ENCODE measurements at places on chromosomes 5 and 9. TPM values are rescaled to one million over a fixed set of nuclear protein-coding genes. Genes with fewer than 3 reads are reported as not detected.

DNA sequence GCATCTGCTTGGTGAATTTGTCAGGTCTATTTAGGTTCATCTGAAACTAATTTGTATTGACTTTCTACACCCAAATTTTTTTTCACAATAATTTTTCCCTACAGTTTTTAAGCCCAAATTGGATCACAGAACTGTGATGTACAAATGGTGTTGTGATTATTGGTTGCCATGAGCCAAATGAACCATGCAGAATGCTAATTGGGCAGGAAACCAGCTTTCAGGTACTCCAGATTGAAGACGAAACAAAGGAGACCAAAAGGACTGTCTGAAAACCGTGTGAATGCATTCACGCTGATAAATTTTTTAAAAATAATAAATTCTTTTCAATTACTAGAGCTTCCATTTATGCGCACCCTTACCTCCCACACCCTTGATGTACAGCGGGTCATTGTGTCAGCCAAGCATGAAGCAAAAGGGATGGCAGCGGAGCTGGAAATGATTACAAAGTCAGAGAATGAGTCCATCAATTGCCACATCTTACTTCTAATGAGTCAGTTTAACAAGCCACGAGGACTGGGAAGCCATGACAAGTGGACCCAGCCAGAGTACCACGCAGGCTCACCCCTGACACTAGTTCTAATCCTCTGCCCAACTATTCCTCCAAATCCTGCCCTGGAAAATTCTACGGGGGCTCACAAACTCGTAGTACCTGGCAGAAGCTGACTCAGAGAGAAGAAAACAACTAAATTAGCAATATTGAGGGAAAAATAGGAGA lies 66.5 kb downstream of the SEMA6A start:
- H3K36me3 ChIP-seq: no peaks in the 10 kb centered on the region
- no peak overlapping the region for H3K4me3 ChIP-seq
- peaks cover 4% of the 10 kb centered on the region for H3K4me1 ChIP-seq
- DNase-seq: no peak
- no peak overlapping the region for H3K27ac ChIP-seq

- no peak overlapping the region for H3K4me3 ChIP-seq
- H3K4me1 ChIP-seq: no peaks in the 10 kb centered on the region
- no peaks in the 10 kb centered on the region for H3K27me3 ChIP-seq
- no peak for DNase-seq
- no peaks in the 10 kb centered on the region for H3K36me3 ChIP-seq
Measured at GRCh38 chr9:105911104-105911911, 217.0 kb downstream of the TMEM38B start.

The DNAJC25 gene
- 3.5 TPM for total RNA-seq

- no peak for DNase-seq
- H3K4me3 ChIP-seq: no peak overlapping the region
- H3K36me3 ChIP-seq: no peaks in the 10 kb centered on the region
- H3K27me3 ChIP-seq: no peaks in the 10 kb centered on the region
- H3K4me1 ChIP-seq: no peaks in the 10 kb centered on the region
Measured at GRCh38 chr9:37229455-37229854, 109.1 kb downstream of the ZCCHC7 start.

DNA sequence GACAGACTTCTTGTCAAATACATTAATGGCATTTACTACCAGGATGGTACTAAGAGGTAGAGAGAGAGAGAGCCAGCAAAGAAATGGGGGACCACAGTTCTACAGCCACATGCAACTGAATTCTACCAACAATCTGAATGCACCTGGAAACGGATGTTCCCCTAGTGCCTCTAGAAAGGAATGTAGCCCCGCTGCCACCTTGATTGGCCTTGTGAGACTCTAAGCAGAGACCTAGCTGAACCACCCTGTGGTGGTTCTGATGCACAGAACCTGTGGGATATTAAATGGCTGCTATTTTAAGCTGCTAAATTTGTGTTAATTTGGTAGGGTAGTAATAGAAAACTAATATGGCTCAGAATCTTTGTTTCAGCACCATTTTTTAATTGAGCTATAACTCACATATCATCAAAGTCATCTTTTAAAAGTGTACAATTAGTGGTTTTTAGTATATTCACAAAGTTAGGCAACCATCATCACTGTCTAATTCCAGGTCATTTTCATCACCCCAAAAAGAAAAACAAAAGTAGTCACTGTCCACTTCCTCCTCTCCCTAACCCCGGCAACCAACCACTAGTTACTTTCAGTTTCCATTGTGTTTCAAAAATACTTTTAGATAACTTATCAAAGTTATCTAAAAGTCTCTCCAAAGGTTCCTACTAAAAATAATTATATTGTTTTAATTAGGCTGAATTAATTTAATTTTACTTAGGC lies 51.7 kb downstream of the CPLANE1 start:
- peaks cover 17% of the 10 kb centered on the region for H3K36me3 ChIP-seq
- no peaks in the 10 kb centered on the region for H3K4me1 ChIP-seq
- H3K4me3 ChIP-seq: no peak overlapping the region
- DNase-seq: no peak

DNA sequence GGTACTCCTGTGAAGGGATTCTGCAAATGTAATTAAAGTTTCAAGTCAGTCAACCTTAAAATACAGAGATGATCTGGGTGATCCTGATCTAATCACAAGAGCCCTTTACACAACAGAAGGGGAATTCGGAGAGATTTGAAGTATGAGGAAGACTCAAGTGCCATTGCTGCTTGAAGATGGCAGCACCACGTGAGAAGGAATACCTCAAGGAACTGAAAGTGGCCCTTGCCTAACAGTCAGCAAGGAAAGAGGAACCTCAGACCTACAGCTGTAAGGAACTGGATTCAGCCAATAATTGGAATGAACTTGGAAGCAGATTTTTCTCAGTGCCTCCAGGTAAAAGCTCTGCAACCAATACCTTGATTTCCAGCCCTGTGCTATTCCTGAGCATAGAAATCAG lies 87.4 kb downstream of the THBS4 start:
- H3K27me3 ChIP-seq: no peaks in the 10 kb centered on the region
- no peak for DNase-seq
- H3K27ac ChIP-seq: no peak overlapping the region
- H3K4me1 ChIP-seq: no peaks in the 10 kb centered on the region
- H3K4me3 ChIP-seq: no peak overlapping the region

GRCh38 chr5:132480042-132480441 lies 10.5 kb downstream of the IRF1 start:
- H3K27me3 ChIP-seq: no peaks in the 10 kb centered on the region
- no peaks in the 10 kb centered on the region for H3K36me3 ChIP-seq
- DNase-seq: no peak
- H3K4me3 ChIP-seq: no peak overlapping the region

The SPAAR gene
- total RNA-seq: not detected

The AJM1 gene
- 5.1 TPM for total RNA-seq

DNA sequence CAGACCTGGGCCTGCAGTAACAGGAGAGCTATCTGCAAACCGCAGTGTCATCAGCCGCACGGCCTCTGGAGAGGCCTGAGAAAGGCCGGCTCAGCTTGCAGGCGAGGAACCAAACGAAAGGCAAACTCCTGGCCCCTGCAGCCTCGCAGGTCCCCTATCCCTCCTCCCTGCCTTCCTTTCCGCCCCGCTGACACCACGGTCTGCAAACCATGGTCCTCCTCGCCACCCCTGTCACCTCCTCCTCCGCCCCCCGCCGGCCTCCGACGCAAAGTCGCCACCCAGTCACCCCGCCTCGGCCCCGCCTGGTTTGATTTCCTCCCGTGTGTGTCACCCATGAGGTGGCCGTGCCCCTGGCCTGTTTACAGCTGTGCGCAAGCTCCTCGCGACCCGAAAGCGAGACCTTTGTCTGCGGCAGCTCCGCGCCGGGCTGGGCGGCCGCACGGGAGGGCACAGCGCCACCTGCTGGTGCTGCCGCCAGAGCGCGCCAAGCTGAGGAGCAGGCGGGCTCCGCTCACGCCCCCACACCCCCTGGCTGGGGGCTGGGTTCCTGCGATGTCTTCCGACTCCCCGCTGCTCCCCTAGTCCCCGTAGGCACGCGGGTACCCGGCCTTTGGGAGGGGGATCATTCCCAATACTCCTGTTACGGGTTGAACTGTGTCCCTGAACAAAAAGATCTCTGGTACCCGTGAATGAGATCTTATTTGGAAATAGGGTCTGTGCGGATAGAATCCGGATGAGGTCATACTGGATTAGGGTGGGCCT lies 19.4 kb downstream of the GBGT1 start:
- DNase-seq: peak; percentile 82
- no peak overlapping the region for H3K4me3 ChIP-seq
- H3K27me3 ChIP-seq: no peaks in the 10 kb centered on the region
- H3K4me1 ChIP-seq: peaks cover 36% of the 10 kb centered on the region

DNA sequence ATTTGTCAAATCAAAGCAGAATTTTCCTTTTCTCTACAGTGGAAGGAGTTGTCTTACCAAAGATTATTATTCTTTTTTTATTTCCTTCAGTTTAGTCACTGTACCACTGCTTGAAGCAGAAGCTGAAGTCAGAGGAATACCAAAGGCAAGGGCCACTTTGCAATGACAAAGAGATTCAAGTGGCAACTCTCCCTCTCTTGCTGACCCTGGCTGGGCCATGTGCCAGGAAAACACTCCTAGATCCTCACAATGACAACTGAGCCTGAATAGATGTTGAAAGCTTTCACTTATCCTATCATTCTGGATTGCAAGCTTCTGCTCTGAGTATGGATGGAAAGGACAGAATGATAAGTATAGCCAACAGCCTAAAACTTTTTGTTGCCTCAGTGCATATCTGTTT lies 618.3 kb downstream of the NR2F1-AS1 start:
- no peak for DNase-seq
- H3K36me3 ChIP-seq: no peaks in the 10 kb centered on the region
- H3K27me3 ChIP-seq: no peaks in the 10 kb centered on the region
- no peak overlapping the region for H3K27ac ChIP-seq

- DNase-seq: no peak
- no peaks in the 10 kb centered on the region for H3K36me3 ChIP-seq
- H3K27ac ChIP-seq: no peak overlapping the region
- peaks cover 18% of the 10 kb centered on the region for H3K4me1 ChIP-seq
- no peaks in the 10 kb centered on the region for H3K27me3 ChIP-seq
Measured at GRCh38 chr5:142913728-142914338, 143.7 kb downstream of the ARHGAP26 start.

DNA sequence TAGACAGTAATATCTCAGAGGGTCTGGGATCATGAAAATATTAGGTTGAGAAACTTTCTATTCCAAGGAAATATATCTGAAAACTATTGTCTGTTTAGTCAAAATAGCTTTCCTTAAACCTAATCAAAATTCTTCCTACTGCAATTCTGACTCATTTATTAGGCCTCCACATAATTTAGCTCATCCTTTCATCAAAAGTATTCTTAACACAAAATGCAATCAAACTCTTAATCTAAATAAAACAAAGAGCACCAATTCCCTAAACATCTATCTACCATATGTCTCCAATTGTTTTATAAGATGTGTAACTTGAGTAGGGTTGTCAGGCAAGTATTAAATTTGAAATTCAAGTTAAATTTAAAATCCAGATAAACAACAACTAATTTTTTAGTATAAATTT lies 142.1 kb downstream of the PLK2 start:
- H3K27me3 ChIP-seq: no peaks in the 10 kb centered on the region
- H3K36me3 ChIP-seq: no peaks in the 10 kb centered on the region
- no peak overlapping the region for H3K27ac ChIP-seq
- H3K4me1 ChIP-seq: no peaks in the 10 kb centered on the region
- no peak overlapping the region for H3K4me3 ChIP-seq
- no peak for DNase-seq

DNA sequence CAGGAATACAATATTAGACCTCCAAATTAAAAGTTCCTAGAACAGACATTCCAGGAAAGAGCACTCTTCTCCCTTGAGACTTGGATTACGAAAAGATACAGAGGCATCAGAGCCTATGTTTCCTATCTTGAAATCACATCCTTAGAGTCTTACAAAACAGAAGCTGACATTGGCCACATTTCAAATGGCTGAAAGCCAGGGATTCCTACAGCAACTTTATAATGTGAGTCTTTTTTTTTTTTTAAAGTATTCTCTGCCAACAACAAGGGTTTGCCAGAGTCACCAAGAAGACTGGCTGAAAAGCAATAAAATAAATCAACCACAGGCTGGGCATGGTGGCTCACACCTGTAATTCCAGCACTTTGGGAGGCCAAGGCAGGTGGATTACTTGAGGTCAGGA lies 63.1 kb downstream of the TRPM6 start:
- no peak overlapping the region for H3K27ac ChIP-seq
- H3K4me3 ChIP-seq: no peak overlapping the region
- H3K4me1 ChIP-seq: no peaks in the 10 kb centered on the region
- no peak for DNase-seq

The SLC6A7 gene
- not detected for total RNA-seq

DNA sequence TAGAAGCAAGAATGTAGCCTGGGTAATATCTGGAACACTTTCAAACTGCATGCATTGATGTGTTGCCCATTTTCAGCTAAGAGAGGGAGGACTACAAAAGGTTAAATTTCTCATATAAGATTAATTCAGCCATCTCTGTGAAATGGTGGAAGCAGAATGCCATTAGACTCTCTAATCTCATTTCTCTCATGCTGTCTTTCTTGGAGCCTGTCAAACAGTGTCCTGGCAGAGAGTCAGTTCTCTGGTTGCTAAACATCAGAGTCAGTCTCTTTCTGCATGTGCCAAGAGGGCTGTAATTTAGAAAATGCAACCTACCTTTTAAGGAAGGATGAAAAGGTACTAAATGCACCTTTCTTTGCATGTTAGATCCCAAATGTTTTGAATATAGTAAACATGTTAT lies 910 bp upstream of the GARNL3 start:
- DNase-seq: no peak
- no peak overlapping the region for H3K27ac ChIP-seq
- no peaks in the 10 kb centered on the region for H3K27me3 ChIP-seq
- no peaks in the 10 kb centered on the region for H3K4me1 ChIP-seq

Measured in pancreas (tissue), 10 donors.